ENCODE measurements at places on chromosomes 2 and 18.

DNA sequence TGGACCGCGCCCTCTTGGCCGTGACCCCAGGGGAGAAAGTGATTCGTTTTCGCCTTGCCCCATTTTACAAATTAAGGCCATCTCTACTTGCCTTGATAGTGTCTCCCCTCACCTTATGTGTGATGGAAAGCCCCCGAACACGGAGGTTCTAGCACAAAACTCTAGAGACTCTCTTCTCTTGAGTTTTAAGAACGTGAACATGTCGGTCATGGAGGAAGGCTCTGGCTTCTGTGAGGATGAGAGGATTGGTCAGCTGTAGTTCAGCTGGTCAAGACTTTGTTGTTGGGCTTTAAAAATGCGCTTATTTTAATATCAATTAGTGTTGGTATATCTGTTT lies 828 bp downstream of the DYNC1I2 start:
- DNase-seq = no peak

DNA sequence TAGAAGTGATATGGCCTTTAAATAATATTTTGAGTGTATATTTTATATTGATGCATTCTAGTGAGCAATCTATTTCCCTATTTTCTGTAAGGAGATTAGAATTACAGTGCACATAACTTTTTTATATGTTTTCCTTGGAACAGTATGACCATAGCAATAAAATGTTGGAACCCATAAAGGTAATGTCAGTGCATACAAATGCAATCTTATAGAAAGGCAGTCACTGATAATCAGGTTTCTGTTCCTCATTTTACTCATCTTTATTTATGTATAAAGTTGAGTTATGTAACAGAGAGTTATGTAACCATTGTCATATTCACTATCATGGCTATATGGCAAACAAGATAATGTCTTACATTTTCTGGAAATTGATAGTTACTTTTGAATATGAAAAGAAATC lies 179.9 kb upstream of the NETO1 start:
- no peak for DNase-seq

GRCh38 chr2:30365201-30365600 lies 81.8 kb upstream of the LCLAT1 start:
- DNase-seq = no peak

GRCh38 chr2:239200646-239201530 lies 199.9 kb downstream of the HDAC4 start:
- no peak for DNase-seq

DNA sequence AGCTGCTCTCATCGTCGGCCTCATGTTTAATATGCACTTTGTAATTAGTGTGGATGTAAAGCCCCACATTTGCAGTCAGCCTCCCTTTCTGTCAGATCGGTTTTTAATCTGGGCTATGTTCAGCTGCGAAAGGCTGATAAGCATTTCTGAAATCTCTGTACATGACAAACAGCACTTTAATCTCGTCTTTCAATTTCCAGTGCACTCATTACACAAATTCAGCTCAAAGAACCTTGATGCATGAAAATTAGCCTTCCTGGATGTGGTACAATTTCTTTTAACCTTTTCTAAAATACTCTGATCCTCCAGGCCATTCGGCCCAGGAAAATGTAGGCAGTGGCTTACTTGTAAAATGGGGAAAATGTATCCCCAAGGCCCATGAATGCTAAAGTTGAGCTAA lies 265.1 kb downstream of the RND3 start:
- DNase-seq = no peak

- DNase-seq = no peak
These were observed 226.9 kb upstream of the NXPH2 start for GRCh38 chr2:139007130-139007529.

- DNase-seq = no peak
These were observed 47.1 kb downstream of the PLCL1 start for GRCh38 chr2:197851451-197851850.

DNA sequence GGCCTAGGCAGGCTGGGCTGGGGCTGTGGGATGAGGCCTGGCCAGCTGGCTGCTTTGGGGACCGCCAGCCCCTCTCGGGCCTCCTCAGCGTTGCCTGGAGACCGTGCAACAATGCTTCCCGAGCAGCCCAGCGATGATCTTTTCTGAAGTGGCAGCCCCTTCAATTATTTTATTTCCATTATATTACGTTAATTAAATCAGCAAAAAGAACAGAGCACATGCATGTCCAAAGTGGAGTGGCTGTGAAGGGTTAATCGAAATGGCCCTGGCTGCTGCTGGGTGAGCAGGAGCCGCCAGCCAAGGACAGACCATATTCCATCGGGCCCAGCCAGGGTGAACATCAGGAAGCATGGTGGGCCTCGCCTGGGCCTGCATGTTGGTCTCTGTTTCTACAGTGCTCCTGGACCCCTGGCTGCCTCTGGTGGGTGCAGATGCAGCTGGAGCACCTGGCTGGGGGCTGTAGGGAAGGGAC lies 245.5 kb downstream of the MYCN start:
- DNase-seq = no peak

DNA sequence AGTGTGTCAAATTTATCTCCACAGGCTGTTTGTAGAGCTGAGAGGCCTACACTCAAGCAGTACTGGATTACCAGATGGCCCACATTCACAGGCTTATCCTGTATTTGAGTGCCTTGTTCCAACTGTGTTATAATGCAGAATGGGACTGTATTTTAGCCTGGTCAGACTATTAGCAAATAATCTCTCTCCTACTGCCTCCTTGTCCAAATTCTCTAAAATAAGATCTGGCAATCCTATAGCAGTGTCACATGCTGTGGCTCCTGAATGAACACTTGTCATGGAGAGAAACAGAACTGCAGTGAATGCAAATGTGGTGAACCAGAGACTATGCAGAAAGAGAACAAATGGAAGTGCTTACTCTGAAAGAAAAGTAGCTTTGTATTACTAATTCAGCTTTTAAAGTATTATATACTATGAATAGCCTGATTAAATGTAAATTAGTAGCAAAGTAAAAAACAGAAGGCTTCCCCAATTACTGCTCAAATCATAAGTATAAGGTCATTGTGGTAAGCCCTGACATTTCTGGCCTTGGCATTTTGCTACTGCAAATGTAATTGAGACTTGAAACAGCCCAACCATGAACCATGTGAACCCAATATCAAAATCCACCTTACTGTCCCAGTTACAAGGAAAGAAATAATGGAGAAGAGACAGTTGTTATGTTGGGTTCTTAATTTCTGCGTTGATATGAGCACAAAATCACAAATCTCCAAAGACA lies 80.0 kb downstream of the MAP4K3 start:
- no peak for DNase-seq

DNA sequence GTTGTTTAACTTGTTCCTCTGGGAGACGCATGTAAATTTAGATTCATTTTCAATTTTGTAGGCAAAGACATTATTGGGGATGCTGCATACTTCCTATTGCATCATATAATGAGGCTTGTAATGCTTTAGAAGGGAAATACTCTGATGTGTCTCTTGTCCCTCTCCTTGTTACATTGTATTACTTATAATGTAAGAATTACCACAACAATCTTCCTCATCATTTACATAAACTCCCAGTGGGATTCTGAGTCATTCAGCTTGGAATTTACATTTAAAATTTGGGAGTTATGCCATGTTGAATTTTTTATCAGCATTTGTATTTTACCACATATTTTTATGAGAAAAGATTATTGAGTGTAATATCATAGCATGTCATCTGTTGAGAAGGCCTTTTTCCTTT lies 963.4 kb upstream of the NRXN1 start:
- peak; percentile 70 for DNase-seq

GRCh38 chr18:58671632-58672564 lies 633 bp downstream of the MALT1 start:
- no peak for DNase-seq

DNA sequence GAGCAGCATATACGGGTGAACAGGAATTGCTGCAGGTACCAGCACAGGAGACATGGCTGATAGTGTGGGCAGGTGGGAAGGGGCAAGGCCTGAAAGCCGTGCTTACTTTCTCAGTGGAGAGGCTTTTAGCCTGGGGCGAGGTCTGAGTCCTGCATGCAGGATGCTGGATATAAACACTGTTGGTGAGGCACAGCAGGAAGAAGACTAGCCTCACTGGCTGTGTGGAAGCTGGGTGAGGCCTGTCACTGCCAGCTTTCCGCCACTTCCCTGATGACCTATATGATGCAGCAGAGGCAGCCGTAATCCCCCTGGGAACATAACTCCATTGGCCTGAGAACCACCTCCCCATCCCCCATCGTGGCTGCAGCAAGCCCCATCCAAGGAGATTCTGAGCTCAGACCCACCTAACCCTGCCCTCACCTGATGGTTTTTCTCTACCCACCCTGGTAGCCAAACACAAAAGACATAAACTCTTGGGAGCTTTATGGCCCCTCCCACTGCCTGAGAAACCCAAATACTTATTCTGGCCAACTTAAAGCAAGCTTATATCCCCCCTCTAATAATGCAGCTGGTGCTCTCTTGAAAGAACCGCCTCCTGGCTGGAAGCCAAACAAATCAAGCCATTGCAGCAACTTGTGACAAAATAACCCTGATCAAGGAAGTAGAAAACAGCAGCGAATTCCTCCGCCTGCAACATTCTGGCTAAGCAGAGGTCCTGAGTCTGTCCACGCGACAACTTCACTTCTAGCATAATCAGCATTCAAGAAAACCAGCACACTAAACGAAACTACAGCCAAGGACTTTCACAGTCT lies 54.6 kb upstream of the DSC1 start:
- no peak for DNase-seq

- DNase-seq = no peak
These were observed 20.2 kb downstream of the VPS54 start for GRCh38 chr2:63999049-63999448.

DNA sequence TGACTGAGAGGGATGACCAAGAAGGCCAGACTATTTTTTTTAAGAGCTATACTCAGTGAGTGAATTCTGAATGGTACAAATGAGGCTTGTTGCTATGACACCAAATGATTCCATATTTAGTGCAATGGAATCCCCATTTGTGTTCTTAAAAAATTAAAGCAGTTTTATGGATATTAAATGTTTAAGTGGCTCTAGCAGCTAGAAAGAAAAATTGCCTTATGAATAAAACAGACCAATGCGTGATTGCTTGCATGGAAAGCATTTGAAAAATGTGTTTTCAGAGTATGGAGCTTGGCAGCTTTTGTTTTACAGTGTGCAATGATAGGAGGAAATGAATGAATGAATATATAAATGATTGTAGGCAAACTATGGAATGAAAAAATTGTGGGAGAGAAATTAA lies 238.8 kb upstream of the DPP10 start:
- no peak for DNase-seq

DNA sequence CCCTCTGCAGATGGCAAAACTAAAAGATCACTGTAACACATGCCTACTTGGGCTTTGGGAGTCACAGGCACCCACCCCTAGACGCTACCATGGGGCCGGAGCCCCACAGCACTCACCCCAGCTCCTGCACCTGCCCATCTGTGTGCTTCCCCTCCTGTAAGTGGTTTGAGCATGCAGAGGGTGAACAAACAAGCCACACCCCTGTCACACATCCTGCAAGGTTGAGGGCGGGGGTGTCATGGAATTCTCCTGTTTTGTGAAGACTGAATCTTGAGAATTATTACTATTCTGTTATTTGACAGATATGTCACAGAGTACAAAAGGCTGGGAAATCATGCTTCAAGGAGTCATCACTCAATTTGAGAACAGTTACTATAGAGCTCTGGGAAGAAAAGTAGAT lies 60.9 kb downstream of the RFTN2 start:
- no peak for DNase-seq

- DNase-seq = peak; percentile 28
These were observed 248.5 kb downstream of the CDH20 start for GRCh38 chr18:61581578-61582201.

GRCh38 chr2:191851158-191851557 lies 4.3 kb upstream of the CAVIN2 start:
- DNase-seq = no peak

DNA sequence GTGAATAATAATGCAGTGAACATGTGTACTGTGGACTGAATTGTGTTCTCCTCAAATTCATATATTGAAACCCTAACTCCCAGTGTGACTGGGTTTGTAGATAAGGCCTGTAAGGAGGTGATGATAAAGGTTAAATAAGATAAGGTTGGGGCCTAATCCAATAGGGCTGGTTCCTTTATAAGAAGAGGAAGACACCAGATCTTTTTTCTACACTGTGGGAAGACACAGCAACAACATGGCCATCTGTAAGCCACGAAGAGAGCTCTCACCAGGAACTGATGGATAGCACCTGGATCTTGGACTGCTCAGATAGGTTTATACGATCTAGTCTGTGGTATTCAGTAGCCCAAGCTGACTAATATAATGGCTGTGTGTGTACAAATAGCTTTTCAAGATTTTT lies 66.8 kb downstream of the BMPR2 start:
- DNase-seq = no peak

GRCh38 chr2:20618468-20618885 lies 32.4 kb downstream of the HS1BP3 start:
- DNase-seq = no peak

- no peak for DNase-seq
These were observed 6.7 kb downstream of the RAMP1 start for GRCh38 chr2:237866101-237866621.

GRCh38 chr18:57058734-57059133 lies 88.2 kb upstream of the BOD1L2 start:
- DNase-seq = no peak

GRCh38 chr2:9205963-9206948 lies at the start of gene ASAP2:
ASAP2 (plus strand) TSS chr2:9206812; CDS start chr2:9207105, 293 bp downstream.
- DNase-seq = peak; percentile 38

DNA sequence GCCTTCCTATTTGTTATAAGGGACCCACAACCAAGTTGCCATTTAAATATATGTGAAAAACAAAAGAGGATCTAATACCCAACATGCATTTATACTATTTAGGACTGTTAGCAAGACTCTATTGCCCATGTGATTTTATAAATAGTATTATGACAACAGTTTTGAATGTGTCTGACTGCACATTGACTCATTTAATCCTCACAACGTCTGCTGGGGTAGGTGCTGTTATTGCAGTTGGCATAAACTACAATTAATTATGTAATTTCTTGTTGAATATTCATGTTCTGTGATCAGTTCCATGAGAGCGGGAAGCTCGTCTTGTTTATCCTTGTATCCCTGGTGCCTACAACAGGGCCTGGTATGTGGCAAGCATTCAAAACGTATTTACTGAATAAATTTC lies 53.7 kb downstream of the SH2D6 start:
- no peak for DNase-seq

- peak; percentile 12 for DNase-seq
These were observed 27.3 kb downstream of the RFTN2 start for GRCh38 chr2:197647961-197648690.

- no peak for DNase-seq
These were observed 8.9 kb downstream of the ZFP36L2 start for GRCh38 chr2:43217228-43218154.

- DNase-seq = no peak
These were observed 14.2 kb downstream of the CDK15 start for GRCh38 chr2:201820383-201821007.

DNA sequence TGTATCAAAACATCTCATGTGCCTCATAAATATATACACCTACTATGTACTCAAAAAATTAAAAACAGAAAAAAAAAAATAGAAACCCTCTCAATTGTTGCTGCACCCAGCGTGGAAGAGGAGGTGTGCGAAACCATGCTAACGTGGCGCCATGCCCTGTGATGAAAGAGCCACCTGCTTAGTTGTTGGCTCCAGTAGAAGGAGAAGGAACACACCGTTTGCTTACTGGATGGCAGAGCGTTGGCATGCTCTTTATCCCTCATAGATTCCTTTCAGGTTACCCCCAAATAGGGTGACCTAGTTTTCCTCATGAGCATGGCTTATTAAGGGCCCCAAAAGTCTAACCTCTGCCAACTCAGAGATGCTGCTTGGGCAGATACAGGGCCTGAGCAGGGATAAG lies 332.1 kb downstream of the AGAP1 start:
- DNase-seq = no peak

- DNase-seq = no peak
These were observed 1.5 kb upstream of the AAK1 start for GRCh38 chr2:69645031-69645431.

- DNase-seq = no peak
These were observed 44.9 kb downstream of the CYP27C1 start for GRCh38 chr2:127175041-127175721.
